ENCODE measurements at places on chromosomes 12 and 14. TPM values are rescaled to one million over a fixed set of nuclear protein-coding genes. Genes with fewer than 3 reads are reported as not detected.

Gene CD163L1
- total RNA-seq: 1.6 TPM

Gene EEA1
- 23.9 TPM for total RNA-seq

Gene PRB4
- not detected for total RNA-seq

Gene NOVA1
- 0.90 TPM for total RNA-seq

Gene RAB5B
- total RNA-seq: 56.5 TPM

Gene PGF
- 0.28 TPM for total RNA-seq

Gene LRRK2
- 1.1 TPM for total RNA-seq

Gene MAP1LC3B2
- total RNA-seq: not detected

Gene PLEK2
- total RNA-seq: 2.5 TPM
